NCI-H1105 (cell line): ENCODE measurements at places on chromosomes 13 and 19.

- DNase-seq, result no peak
Observed at GRCh38 chr19:53511933-53512374, 26.0 kb upstream of the ZNF331 start.

DNA sequence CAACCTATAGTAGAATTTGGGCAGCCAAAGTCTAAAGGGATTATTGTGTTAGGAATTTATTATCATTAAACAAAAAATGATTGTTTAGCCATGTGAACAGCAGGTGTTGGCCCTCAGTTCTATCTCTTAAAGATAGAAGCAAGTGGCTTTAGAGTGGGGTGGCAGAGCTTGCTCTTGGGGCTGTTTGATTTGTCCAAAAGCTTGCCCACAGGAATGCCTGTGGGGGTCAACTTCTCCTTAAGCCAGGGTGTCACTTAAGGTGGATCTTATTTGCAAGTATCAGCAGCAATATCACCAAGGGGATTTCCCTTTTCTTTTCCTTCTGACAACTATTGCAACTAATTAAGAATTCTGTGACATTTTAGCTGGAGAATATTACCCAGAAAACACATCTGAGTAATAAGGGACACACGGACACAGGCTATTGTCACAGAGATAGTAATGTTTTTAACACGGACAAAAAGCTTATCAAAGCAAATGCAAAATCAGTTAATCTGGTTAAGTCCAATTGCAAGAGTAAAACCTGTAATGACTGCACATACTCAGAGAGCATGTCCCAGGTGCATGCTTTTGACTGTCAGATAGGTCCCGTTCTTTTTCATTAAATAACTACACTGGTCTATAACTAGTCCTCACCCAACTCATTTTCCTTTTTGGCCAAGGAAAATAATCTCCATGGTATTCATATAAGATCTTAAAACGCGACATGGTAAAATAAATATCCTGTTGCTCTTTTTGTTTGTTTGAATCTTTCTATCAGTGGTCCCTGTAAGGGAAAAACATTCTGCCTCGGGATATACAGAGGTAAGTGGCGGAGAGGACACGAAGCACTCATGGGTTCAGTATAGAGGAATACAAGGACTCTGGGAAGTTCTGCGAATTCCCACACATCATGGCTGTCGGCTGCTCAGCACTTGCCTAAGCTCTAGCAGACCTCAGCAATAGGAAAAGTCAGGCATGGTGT is 172.1 kb upstream of the RFC3 start:
- no peak for DNase-seq

GRCh38 chr19:47247308-47247990 is 8.9 kb upstream of the CCDC9 start:
- DNase-seq, result peak; percentile 27

DNA sequence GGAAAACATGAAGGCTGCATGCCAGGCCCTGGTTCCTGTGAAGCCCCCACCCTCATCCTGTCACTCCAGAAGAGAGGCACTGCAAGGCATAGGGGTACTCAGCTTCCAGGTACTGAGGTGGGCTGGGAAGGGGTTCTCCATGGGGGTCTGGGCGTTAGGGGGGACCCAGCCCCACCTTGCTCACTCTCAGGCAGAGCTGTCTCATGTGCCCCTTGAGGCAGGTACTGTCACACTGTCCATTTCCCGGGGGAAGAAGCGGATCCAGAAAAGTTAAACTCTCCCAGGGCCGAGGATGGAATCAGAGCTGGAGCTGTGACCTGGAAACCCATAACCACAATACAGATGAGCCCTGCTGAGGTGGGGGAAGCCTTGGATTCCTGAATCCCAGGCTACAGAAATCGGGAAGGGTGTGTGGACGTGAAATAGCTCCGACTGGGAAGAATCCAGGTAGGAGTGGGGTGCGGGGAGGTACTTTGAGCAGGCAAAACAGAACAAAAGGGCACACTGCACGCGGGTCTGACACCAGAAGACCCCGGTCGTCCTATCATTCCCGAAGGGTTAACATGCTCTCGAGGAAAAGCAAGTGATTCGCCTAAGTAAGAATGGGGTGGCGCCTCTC is 540 bp upstream of the USE1 start:
- DNase-seq, result no peak

GRCh38 chr19:33512580-33513137 is 8.9 kb downstream of the PEPD start:
- DNase-seq, result no peak

GRCh38 chr19:3881272-3882040 is 971 bp downstream of the ATCAY start:
- DNase-seq, result peak; percentile 33

DNA sequence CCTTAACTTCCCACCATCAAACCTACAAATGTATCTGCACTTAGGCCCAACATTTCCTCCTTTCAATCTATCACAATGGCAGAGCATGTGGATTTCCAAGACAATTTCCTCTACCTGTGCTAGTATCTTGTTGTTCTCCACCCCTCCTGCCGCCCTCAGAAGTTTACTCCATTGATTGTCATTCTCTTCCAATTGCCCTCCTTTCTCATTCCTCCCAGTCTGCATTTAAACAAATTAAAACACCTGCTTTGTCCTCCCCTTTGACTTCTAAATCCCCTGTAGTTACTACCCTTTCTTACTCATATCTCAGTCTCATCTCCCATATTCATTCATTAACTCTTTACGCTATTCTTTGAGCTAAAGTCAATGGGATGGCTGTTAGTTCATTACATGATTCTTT is 370.6 kb downstream of the DIAPH3 start:
- no peak for DNase-seq

- DNase-seq, result no peak
Observed at GRCh38 chr13:30157616-30157993, 149.7 kb downstream of the KATNAL1 start.

- DNase-seq, result no peak
Observed at GRCh38 chr13:106028911-106029310, 506.6 kb downstream of the EFNB2 start.

- no peak for DNase-seq
Observed at GRCh38 chr19:47741544-47742140, 3.7 kb upstream of the NOP53 start.

- DNase-seq, result peak; percentile 17
Observed at GRCh38 chr13:26971990-26972887, 199.4 kb downstream of the USP12 start.
